Stimulated activated CD8-positive, alpha-beta memory T cell treated with anti-CD3 and anti-CD28 coated beads, Interleukin-4, amount 100 ng/mL, for 1 hour (primary cell): ENCODE measurements at places on chromosomes 6 and 20.

GRCh38 chr6:5379647-5380242 lies 118.4 kb downstream of the FARS2 start:
- no peak for DNase-seq

GRCh38 chr6:139020689-139021088 lies 7.9 kb upstream of the ABRACL start:
- no peak for DNase-seq

GRCh38 chr6:7203939-7204338 lies 96.2 kb downstream of the RREB1 start:
- DNase-seq, result no peak

- no peak for DNase-seq
Observed at GRCh38 chr6:151352410-151353396, 38.7 kb downstream of the ZBTB2 start.

DNA sequence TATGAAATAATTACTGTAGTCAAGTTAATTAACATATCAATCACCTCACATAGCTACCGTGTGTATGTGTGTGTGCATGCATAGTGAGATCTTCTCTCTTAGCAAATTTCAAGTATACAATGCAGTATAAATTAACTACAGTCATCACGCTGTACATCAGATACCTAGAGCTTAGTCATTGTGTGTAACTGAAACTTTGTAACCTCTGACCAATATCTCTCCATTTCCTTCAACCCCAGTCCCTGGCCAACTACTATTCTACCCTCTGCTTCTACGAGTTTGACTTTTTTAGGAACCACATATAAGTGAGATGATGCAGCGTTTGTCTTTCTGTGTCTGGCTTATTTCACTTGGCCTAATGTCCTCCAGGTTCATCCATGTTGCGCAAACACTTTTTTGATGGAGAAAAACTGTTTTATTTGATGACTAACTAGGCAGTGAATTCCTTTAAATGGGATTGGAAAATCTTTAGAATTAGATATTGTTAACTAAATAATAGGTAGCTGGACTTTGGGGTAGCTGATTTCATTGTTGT lies 459.5 kb downstream of the DHX35 start:
- DNase-seq, result no peak

DNA sequence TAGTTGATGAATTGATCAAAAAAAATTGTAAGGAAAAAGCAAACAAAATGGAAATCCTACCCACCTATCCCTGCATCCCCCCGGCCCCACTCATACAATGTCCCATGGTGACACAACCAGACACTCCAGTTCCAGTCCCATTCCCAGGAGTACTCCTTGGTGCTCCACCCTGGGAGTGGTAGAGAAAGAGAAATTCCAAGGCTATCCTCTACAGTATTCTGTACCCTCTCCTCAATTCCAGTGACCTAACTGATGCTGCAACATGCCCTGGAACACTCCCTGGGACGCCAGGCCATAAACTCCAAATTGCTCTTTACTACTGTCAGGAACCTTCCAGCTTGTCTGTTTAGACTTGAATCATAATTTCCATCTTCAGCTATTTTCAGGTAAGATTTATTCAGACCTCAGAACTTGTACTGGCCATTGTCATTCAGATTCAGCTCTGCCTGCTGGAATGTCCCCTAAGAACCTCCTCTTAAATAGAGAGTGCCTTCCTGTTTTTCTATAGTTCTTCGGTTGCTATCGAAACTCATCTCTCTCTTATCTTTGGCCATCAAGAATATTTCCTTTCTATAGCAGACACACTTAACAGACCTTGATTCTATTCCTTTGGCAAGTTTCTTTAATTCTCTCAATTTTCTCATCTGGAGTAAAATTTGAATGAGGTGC lies 8.7 kb downstream of the GPX6 start:
- DNase-seq, result no peak

DNA sequence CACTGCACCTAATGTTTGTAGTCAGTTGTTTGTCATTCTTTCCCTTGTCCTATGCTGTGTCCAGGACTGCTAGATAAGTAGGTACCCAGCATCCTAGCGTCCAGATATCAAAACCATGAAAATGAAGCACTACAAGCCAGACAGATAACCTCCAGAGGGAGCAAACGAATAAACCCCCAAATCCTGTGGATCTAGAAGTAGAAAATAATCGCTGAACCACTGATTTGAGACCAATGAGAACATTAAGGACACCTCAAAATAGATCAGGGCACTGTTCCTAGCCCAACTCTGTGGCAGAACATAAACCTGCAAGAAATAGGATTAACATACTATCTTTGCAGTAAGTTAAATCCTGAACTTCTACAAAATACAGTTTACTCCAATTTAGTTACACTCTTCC lies 1.1 kb upstream of the KLHL32 start:
- no peak for DNase-seq

DNA sequence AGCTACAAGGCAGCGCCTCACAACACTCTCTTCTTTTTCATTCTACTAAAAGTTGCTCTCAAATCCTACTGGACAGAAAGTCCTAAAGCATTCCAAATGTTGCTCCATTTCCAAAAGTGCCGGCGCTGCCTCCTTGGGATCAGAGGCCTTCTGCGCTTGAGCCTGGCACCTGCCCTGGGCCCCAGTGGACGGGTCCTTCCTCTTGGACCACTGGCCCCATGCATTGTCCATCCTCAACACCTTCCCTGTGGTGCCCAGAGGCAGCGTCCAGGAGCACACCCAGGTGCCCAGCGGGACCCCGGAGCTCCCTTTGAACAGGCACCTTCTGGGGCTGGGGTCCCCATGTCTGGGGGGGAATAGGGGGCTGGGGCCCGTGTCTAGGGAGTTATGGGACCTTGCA lies 205.2 kb downstream of the ERMARD start:
- no peak for DNase-seq

- no peak for DNase-seq
Observed at GRCh38 chr6:17389274-17389847, 4.0 kb upstream of the CAP2 start.

- no peak for DNase-seq
Observed at GRCh38 chr6:138645976-138646640, 127.5 kb upstream of the CCDC28A start.

DNA sequence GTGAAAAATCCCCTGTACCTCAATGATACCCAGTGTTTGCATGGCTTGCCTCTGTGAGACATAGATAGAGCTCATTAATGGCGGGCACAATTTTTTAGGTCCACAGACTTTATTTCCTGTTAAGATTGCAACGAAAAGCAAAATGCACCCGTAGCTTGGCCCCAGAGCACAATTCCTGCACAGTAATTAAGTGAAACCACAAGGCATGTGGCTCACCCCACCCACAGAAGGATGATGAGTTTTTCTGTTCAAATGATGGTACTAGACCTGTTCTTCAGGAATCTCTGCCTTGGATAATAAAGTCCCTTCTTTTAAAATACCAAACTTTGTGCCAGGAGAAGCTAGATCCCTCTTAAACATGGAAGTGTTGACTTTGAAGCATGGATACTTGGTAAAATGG lies 738.1 kb downstream of the QKI start:
- no peak for DNase-seq
